ENCODE measurements at places on chromosomes 5 and 9.

DNA sequence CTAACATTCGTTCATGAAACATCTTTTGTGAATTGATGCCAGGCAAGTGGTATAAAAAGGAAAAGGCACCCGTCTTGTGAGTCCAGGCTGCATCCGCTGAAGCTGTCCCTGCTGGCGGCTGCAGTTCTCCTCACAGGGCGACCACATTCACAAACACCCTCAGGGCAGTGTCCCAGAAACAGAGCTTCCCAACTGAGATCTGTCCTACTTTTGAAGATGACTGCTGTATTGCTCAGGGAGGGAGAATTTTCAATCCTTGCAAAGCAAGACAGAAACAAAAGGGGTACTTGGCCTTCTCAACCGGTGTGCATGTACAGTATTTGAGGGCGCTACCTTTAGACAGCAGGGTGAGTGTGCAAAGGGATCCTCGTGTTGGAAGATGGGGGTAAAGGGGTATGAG, 316.1 kb downstream of the GADD45G start:
- no peak for DNase-seq

GRCh38 chr9:35108461-35108860, 5.5 kb upstream of the STOML2 start:
- no peak for DNase-seq

DNA sequence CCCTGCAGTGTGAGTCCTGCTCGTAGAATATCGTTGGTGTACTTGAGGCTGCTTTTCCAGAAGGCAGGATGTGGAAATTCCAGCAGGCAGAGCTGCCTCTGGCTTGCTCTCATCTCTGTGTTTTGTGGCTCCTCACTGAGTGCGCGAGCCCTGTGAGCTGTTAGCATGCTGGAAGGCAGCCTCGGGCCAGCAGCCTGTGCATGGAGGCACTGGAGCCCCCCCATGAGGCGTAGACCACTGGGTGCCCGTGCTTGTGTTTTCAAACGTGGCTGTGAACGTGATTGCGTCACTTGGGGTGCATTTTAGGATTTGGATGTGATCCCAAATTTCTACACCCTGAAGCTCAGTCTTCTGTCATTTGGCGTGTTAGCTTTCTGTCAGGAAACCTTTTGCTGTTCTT, 3.2 kb downstream of the WDR5 start:
- DNase-seq = no peak

DNA sequence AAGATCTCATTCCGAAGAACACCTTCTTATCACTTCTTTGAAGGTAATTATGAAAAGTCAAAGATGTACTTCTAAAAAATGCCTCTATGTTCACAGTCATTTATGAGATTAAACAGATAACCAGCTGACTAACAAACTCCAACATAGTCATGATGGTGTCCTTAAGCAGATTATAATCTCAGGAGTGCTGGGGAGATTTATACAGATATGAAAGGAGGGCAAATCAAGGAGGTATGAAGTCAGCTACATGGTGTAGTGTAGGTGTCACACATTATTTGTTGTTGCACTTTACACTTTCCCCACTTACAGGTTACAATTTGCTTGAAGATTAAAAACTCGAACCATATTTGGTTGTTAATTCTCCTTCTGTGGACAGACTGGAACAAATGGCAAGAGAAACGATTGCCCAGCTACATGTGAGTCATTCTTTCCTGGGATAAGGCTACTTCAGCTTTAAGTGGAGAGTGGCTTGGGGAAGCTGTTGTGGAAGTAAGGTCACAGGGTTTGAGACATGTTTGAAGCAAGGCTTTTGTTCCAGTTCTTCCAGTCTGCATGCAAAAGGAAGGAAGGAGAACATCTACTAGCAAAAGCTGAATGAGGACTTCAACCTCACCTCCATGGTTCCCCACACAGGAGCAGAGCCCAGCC, 320.1 kb downstream of the ADGRV1 start:
- peak; percentile 91 for DNase-seq

- DNase-seq = no peak
Measured at GRCh38 chr9:126113756-126114408, 212.7 kb upstream of the MVB12B start.

GRCh38 chr5:133273661-133274596, 222.1 kb downstream of the HSPA4 start:
- no peak for DNase-seq

DNA sequence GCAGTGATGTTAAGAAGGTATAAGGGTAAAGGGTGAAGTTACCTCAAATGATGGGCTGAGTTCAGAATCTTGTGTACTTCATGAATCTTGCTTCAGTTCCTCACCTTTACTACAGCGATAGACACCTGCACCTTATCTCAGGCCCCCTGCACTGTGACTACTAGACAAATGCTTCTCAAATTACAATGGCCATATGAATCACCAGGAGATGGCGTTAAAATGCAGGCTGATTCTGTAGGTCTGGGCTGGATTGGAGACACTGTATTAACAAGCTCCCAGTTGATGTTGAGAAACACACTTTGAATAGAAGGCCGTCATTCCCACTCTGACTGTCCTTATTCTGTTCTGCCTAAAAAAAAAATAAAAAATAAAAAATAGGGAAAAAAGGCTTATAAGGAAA, 29.8 kb downstream of the TARS1 start:
- peak; percentile 38 for DNase-seq

DNA sequence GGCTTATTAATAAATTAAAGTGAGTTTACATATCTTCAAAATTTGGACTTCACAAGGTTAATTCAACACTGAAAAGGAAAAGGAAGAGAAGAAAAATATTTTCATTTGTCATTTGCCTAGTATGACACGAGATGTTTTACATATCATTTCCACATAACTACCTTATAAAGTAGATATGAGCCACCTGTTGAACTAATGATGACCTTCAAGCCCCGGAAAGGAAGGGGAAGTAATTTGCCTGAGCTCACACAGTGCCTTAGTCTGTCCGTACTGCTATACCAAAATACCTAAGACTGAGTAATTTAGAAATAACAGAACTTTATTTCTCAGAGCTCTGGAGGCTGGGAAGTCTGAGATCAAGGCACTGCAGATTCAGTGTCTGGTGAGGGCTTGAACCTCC, 17.9 kb downstream of the CMYA5 start:
- DNase-seq = no peak

- no peak for DNase-seq
Measured at GRCh38 chr9:125820100-125820804, 73.1 kb downstream of the PBX3 start.

DNA sequence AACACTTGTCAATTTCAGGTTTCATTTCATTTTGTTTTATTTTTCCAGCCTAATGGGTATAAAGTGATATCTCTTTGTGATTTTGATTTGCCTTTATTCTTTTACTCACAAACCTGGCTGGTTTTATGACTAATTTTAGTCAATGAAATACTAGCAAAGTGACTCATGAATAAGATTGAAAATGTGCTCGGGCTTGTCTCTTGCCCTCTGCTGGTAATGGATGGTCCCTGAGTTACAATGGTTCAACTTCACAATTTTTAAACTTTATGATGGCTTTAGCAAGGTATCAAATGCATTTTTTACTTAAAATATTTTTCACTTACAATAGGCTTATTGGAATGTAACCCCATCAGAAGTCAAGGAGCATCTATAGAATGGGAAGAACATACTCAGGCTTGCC, 431.4 kb upstream of the CCNG1 start:
- DNase-seq = peak; percentile 57

- DNase-seq = no peak
Measured at GRCh38 chr9:104944356-104944755, 16.4 kb upstream of the ABCA1 start.

DNA sequence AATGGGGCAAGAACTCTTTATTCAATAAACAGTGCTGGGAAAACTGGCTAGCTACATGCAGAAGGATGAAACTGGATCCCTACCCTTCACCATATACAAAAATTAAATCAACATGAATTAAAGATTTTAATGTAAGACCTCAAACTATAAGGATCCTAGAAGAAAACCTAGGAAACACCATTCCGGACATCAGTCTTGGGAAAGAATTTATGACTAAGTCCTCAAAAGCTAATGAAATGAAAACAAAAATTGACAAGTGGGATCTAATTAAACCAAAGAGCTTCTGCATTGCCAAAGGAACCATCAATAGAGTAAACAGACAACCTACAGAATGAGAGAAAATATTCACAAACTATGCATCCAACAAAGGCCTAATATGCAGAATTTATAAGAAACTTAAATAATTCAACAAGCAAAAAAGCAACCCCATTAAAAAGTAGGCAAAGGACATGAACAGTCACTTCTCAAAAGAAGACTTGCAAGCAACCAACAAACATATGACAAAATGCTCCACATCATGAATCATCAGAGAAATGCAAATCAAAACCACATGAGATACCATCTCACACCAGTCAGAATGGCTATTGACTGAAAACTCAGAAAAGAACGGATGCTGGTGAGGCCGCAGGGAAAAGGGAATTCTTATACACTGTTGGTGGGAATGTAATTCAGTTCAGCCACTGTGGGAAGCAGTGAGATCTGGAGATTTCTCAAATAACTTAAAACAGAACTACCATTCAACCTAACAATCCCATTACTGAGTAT, 104.3 kb upstream of the MAP3K1 start:
- DNase-seq = peak; percentile 56

GRCh38 chr5:39164529-39165402, 54.6 kb downstream of the FYB1 start:
- DNase-seq = peak; percentile 40

- DNase-seq = peak; percentile 81
Measured at GRCh38 chr5:1792842-1793266, 6.8 kb downstream of the MRPL36 start.

GRCh38 chr9:14258660-14259239, 55.2 kb downstream of the NFIB start:
- DNase-seq = no peak

DNA sequence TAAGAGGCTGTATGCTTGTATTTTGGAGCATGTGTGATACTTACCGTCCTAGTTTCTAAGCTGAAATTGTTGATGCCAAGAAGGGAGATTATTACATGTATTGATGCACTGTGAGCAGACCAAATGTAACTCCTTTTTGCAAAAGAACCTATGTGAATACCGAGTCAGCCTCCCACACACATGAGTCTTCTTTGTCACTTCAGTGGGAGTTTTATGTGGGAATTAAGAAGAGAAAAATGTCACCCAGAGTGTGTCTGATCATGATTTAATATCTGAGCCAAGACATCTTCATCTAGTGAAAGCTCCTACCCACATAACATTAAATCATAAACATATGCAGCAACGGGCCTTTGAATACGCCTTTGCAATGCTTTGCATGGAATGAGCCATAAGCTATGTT, 380.3 kb upstream of the ACTBL2 start:
- no peak for DNase-seq

DNA sequence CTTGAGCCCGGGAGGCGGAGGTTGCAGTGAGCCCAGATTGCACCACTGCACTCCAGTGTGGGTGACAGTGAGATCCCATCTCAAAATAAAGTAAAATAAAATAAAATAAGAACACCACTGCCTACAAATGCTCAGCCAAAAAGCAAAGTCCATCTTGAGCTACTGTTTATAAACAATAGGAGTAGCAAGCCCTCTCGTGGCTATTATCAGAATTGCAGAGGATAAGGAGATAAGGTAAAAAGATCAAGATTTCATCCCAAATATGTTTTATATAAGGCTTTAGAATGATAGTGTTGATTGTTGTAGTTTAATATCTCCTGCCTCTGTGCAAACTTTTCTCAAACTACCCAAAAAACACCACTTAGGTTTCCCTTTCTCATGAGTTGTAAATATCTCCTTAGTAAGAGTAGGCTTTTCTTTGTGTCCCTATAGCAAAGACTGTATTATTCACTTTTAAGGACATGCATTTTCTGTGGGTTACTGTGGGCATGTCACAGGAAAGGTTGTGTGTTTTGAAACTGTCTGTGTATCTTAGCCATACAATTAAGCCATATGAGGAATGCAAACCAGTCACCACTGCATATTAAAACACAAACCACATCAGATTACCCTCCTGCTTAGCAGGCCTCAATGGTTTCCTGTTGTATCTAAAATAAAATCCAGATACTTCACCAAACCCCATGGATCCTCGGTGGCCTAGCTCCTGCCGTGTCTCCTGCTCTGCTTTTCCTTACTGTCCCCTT, 31.8 kb upstream of the CKS2 start:
- DNase-seq = peak; percentile 62

DNA sequence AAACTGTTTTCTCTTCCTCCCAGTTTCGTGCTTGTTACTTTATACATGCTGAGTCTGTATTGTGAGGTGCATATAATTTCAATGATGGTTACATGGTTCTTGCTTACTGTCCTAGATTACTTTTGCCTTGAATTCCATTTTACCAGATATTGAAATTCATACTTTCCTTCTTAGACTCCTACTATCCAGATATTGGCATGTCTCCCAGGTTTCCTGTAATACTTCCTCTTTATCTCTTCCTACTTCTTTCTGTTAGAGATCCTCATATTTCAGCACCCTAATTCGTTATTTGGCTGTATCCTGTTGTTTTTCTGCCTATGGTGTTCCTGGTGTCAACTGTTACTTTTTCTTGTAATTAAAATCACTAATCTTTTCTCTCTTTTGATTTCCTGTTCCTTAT, 522.1 kb downstream of the CCDC171 start:
- DNase-seq = no peak

GRCh38 chr9:91273853-91274552, 87.7 kb downstream of the AUH start:
- peak; percentile 58 for DNase-seq

GRCh38 chr5:139575751-139576150, 14.6 kb downstream of the UBE2D2 start:
- no peak for DNase-seq

DNA sequence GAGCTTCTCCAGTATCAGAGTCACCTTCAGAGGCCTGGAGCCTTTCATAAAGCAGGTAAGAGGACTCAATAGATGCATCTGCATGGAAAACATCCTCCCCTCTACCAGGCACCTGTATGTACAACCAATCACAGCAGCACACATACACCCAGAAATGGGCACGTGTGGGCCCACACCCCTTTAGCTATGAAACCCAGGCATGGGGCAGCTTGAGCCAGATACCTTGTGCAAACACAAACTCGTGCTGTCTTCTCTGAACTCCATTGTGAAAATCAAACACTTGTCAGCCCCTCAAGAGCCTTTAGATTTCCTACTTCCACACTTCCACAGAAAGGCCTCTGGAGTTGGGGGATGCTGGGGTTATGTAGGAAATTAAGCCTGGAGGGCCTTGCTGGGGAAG, 1.1 kb upstream of the CSF2 start:
- no peak for DNase-seq

GRCh38 chr5:180056153-180056552, 15.4 kb downstream of the RNF130 start:
- DNase-seq = no peak

DNA sequence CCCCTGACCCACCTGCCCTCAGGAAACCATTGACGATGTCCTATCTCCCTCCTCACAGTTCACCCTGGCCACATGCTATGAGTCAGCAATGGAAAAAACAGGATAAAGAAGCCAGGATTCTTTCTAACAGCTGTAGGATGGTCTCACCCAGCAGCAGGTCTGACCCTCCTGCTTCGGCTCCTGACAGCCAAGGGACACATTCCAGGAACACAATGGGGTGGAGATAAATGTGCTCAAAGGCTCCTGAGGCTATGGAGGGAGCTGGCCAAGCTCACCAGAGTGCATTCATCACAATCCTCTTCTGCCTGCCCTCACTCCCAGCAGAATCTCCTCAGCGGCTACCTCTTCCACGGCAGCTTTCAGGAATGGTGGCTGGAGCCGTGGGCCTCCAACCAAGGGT, 170.3 kb downstream of the PJA2 start:
- DNase-seq = no peak

GRCh38 chr5:102638316-102638715, 116.8 kb upstream of the PAM start:
- peak; percentile 23 for DNase-seq
